ENCODE measurements at places on chromosomes 1 and 21.

DNA sequence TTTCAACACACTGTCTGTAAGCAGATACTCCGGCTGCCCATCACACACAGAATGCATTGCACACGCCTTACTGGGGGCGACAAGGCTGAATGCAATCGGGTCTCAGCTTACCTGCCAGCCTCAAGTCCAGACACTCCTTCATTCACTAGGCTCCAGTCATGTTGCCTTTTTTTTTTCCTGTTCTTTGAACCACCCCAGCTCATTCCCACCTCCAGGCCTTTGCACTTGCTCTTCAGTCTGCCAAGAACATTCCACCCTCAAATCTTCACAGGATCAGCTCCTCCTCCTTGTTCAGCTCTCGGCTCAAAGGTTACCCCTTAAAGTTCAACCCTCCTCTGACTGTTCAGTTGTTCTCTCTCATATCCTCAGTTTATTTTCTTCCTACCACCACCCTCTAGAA is 181.9 kb upstream of the ESRRG start:
- no peak for DNase-seq

GRCh38 chr1:235648407-235648907 is 1.1 kb downstream of the GNG4 start:
- DNase-seq = no peak

GRCh38 chr1:57041901-57042300 is 76.1 kb upstream of the C8B start:
- DNase-seq = no peak

- DNase-seq = no peak
These were observed 33.5 kb downstream of the ZMYM1 start for GRCh38 chr1:35112668-35113067.

DNA sequence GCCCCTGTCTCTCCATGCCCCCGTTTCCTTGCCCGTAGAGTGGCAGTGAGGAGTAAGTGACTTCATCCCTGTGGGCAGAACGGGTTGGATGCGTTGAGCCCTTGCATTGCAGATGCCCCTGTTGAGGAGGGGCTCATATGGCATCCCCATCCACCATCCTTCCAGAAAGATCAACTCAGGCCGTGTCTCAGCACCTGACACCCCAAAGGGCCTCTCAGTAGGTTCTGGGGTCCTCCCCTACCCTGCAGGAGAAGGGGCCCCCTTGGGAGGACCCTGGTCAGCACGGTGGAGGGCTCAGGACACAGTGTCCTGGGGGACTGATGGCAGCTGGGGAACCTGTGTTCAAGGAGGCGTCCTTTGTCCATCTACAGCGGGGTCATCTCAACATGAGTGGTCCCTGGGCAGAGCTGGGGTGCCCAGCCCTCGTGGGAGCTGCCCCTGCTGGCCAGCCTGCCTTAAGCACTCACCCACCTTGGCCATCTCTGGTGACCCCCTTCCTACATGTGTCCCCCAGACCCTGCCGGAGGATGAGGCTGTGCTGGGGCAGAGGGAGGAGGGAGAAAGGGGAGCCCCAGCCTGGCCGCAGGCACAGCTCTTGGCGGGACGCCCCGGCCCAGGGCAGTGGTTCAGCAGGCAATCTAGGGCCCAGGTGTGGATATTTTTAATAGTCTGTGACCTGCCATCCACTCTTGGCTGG is 48.2 kb upstream of the ACTRT2 start:
- DNase-seq = no peak

DNA sequence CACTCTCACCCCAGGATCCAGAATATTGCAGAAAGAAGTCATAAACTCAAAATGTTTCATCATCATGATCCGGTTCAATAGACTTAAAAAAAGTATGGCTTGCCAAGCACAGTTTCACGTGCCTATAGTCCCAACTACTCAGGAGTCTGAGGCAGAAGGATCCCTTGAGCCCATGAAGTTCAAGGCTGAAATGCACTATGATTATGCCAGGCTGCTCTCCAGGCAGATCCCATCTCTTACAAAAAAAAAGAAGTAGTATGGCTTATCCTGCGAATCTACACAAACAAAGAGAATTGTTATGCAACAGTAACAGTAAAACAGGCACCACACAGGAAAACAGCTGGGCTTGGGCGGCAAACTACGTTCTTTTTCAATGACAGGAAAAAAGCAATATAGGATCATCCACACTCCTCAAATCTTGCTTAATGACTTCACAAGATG is 76.2 kb downstream of the EIF4G3 start:
- DNase-seq = no peak

GRCh38 chr1:151062741-151063371 is 2.7 kb downstream of the MLLT11 start:
- no peak for DNase-seq

DNA sequence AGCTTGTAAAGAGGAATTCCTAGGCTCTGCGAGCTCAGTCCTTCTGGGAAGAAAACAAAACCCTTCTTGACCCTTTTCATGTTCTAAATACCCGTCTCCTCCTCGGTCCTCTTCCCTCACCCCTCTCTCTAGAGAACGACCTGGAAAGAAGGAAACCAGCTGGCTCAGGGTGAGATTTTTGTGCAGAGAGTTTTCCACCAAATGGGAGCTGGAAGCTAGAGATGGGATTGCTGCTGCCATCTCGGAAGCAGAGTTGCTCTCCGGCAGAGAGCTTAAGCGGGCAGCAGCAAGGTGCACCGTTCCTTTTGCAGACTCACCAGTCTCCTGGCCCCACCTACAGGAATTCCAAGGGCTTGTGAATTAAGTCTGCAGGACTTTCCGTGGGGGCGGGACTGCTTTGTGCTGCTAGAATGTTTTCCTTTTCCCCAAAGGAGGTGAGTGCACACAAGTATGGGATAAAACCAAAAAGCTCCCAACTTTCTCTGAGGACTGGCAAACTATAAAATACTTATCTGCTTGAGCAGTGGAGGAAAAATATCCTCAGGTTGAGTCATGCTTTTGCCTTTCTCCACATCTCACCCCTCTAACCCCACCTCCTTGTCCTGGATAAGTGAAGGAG is 29.1 kb upstream of the KIAA0040 start:
- no peak for DNase-seq

- no peak for DNase-seq
These were observed 216.8 kb upstream of the C1orf87 start for GRCh38 chr1:60290393-60290792.

DNA sequence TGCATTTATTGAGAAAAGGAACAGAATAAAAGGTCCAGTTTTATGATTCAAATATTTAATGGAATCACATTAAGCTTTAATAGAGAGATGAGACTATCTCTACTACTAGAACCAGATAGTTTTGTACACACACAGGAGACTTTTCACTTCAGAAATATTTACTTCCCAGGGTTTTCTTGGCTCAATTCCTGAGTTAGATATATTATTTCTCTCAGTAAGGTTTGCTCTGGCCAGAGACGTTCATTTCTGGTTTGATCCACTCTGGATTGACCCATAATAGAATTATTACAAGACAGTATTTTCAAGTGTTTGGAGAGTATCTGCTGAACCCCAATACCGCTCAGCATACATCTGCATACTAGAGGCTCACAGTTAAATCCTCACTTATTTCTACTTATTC is 1.3 kb upstream of the RCOR3 start:
- no peak for DNase-seq

DNA sequence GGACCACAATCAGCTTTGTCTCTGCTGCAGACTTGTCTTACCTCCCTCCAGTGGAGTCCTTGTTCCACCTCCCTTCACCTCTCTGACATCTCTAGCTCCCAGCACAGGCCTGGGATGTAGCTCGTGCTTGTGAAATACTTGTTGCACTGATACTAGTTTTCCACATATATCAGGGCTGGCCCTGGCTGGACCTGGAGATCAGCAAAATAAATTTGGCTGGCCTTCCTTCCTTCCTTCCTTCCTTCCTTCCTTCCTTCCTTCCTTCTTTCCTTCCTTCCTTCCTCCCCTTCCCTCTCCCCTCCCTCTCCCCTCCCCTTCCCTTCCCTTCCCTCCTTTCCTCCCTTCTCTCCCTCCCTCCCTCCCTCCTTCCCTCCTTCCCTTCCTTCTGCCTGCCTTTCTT is 196.5 kb downstream of the HIVEP3 start:
- DNase-seq = no peak

Measured in CD8-positive, alpha-beta T cell (primary cell).